HuH-7.5 (cell line): ENCODE measurements at places on chromosomes 4 and X.

DNA sequence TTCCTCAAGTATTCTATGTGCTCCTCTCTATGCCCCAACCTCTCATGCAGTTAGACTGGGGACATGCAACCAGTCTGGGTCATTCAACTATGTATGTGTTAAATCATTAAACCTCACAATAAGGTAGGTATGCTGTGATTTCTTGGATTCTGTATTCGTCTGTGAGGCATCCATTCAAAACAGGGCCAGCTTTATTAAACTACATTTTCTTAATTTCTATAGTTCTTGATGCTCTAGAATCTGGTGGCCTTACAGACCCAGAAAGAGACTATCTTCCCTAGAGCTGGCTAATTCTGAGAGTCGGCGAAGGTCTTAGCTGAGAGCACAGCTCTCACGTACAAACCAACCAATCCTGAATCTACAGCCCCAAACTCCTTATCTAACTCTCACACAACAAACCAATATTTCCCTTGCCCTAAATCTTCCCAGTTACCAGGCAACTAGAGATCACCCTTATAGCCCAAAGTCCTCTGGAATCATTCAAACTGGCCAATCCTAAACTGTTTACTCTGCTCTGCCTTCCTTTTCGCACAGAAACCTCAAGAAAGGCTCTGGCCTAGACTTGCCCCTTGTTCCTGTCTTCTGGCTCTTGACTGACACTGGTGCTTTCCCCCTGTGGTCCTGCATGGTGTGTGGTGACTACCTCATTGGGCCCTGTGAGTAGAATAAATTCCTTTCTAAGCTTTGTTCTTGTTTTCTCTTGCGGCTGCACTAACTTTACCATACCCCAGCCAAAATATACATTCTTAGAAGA lies 203.5 kb upstream of the TET2 start:
- no peak for DNase-seq

- no peak for DNase-seq
Measured at GRCh38 chr4:20297783-20298182, 46.1 kb downstream of the SLIT2 start.

- no peak for DNase-seq
Measured at GRCh38 chrX:75303795-75304194, 29.9 kb downstream of the UPRT start.

- no peak for DNase-seq
Measured at GRCh38 chr4:7763788-7764187, 175.9 kb downstream of the AFAP1 start.
